Esophagus mucosa (tissue), 1 donor: ENCODE measurements at places on chromosomes 2 and 18. TPM values are rescaled to one million over a fixed set of nuclear protein-coding genes. Genes with fewer than 3 reads are reported as not detected.

MC5R gene
- 0.28 TPM for total RNA-seq

BAZ2B gene
- 41.4 TPM for total RNA-seq

GPR45 gene
- total RNA-seq: not detected

FOXD4L1 gene
- 0.16 TPM for total RNA-seq

KCNG2 gene
- 0.20 TPM for total RNA-seq

BBS5 gene
- 3.5 TPM for total RNA-seq

LRPPRC gene
- total RNA-seq: 59.9 TPM

PLGLB2 gene
- total RNA-seq: 0.20 TPM

ST6GAL2 gene
- total RNA-seq: 2.5 TPM

ACOXL gene
- total RNA-seq: not detected

ALPP gene
- not detected for total RNA-seq

UPP2 gene
- total RNA-seq: not detected

KIAA2012 gene
- total RNA-seq: not detected

SCN9A gene
- total RNA-seq: 0.28 TPM

EML6 gene
- total RNA-seq: 5.2 TPM

HTR2B gene
- not detected for total RNA-seq
